Glomerular endothelial cell (primary cell): ENCODE measurements at places on chromosomes 11 and 22. TPM values are rescaled to one million over a fixed set of nuclear protein-coding genes. Genes with fewer than 3 reads are reported as not detected.

DNA sequence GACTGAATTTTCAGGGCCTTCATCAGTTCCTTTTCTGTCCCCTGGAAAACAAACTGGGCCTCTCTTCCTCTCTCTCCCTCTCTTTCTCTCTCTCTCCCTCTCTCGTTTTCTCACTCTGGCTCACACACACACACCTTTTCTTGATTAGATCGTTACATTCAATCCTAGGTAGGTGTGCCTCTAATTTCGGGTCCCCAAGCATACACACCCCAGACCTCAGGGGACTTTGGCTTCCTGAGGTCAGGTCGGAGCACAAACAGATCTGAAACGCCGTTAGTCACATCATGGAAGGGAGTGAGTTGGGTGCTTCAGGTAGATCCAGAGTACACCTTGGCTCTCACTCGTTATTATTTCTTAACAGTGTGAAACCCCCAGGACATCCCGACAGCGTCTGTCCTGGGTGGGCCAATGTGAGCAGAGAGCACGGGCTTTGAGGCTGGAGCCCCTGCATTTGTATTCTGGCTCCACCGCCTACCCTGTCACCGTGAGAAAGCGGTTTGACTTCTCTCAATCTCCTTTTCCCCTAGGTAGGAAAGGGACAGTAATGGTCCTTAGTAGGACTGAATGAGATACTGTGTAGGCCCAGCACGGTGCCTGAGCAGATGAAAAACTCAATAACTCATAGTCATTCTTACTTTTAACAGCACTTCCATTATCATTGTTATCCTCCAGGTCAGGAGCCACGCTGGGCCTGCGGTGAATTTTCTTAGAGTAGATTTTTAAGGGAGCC is 37.3 kb upstream of the POU2AF1 start:
- no peak for DNase-seq

GRCh38 chr22:24305260-24305692 is 34.6 kb downstream of the SPECC1L start:
- no peak for DNase-seq

DNA sequence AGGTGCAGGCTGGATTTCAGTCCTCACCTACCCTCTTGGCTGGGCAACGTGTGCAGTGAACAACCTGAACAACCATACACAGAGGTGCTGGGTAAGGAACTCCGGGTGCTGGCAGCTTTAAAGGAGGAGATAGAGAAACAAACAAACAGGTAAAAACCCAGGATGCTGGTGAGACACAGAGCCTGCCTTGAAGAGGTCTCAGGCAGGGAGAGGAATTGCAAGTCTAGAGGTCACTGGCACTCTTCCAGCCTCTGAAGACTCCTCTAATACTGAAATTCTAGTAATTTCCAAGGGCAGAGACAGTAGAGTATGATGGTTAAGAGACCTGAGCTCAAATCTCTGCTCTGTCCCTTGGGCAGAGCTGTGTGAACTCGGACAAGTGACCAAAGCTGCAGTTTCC is 192.5 kb downstream of the CEP164 start:
- no peak for DNase-seq

DNA sequence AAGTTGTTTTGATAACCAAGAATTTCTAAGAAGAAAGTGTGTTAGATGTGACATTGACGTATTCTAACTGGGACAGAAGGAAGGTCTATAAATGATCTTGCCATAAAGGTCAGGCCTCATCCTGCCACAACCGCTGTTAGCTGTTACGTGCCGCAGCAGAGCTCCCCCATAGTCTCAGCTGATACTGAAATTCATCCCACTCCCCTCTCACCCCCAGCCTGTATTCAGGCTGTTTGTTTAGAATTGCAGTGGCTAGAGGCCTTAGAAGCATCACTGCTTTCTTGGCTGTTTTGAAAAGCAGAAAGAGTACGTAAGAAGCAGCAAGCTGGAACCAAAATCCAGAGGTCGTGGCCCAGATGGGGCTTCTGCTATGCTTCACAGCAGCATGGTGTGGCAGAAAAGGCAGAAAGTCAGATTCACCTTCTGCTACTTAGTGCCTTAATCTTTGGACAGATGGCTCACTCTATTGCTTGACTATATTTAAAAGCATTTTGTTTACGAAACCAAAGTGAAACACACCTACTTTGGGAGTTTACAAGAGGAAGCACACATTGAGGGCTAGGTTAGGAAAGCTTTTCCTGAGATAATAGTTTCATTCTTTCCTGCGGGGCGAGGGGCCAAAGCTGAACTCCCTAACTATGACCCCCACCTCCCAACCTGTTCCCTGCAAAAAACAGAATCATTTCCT is 950 bp upstream of the LAYN start:
- no peak for DNase-seq

DNA sequence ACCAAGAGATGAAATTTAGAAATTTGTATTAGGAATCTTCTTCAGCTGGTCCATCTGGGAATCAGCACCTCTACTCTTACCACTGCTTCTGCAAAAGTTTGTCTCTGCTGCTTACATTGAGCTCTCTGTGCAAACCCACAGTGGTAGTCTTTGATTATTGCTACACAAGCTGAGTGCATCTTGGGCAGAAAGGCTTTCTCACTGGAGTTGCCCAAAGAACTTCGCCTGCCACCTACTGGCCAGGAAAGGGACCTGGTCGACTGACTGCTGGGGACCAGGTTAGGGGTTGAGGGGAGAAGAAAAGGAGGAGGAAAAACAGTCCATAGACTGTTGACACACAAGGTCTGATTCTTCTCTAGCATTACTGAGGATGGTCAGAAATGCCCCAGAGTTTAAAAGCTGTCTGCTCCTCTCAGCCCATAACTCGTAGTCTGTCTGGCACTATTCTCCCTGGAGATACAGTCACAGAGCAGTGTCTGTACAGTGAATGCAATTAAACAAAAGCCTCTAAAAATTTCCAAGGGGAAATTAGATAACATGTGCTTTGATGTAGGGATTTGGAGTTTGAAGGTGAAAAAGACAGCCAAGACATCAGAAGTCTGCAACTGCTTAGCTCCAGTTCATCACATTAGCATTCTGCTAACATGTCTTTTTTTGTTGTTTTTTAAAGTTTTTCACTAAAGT is 215.0 kb upstream of the CTSC start:
- DNase-seq: no peak

TRIM29 gene
- not detected in 2 replicates for total RNA-seq

DNA sequence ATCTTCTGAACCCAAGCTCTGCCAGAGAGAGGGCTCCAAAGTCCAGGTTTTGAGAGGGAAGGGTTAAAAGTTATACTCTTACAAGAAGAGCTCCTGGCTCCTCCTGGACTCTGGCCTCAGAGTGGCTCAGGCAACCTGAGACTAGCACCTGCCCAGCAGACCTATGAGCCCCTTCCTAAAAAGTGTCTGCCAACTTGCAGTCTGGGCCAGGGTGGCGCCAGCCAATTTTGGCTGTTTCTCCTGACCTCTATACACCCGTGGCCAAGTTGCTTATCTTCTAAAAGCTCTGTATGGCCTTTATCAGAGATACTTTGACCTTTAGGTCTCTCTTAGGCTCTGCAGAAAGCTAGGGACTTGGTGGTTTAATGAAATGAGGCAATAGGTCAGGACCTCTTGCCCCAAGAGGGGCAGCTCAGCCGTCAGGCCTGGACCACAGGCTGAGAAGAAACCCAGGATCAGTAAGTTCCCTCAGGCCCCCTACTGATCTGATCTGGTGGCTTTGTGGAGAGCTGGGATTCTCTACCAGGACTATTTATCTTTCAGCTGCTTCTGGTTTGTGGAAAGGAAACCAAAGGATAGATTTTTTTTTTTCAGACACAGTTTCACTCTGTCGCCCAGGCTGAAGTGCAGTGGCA is 10.3 kb upstream of the UCP3 start:
- no peak for DNase-seq

GRCh38 chr11:1807264-1807995 is 27.4 kb upstream of the SYT8 start:
- DNase-seq: no peak

PPFIBP2 gene
- total RNA-seq: 2.4 TPM in 1 of 2 replicates, not detected in the other

DNA sequence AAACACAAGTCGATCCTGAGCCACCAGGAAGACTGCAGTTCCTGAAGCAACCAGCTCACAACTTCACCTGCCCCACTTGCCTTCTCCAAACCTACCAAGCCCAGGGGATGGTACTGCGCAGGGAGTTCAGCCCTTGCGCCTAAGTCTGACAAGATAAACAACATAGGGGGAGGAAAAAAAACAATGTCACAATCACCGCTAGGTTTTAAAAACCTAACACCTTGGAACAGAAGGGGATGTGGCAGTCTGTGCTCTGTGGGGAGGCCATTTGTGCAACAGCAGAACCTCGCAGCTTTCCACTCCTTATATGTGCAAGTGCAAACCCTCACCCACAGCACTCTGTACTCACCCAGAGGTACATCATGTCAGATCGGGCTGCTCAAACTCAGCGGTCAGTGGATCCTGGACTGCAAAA is 134.2 kb downstream of the RBFOX2 start:
- DNase-seq: no peak

PIH1D2 gene
- 0.41 and 1.5 TPM in 2 replicates for total RNA-seq

- no peak for DNase-seq
Observed at GRCh38 chr11:92886243-92886905, 83.1 kb upstream of the MTNR1B start.

GRCh38 chr11:57323167-57323854 is 1.4 kb downstream of the TNKS1BP1 start:
- DNase-seq: no peak

DNA sequence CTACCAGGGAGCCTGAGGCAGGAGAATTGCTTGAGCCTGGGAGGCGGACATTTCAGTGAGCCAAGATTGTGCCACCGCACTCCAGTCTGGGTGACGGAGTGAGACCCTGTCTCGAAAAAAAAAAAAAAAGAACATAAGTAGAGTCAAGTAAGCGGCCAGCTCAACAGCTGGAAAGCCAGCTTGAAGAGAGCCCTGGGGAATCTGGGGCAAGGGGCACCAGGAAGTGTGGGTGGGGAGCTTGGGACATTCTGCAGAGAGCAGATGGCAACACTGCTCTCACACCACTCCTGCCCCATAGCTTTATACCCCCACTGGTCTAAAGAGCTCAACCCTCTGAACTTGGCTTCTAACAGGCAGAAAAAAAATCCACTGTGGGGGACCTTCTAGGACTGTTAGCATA is 505.6 kb downstream of the BUD13 start:
- no peak for DNase-seq

DNA sequence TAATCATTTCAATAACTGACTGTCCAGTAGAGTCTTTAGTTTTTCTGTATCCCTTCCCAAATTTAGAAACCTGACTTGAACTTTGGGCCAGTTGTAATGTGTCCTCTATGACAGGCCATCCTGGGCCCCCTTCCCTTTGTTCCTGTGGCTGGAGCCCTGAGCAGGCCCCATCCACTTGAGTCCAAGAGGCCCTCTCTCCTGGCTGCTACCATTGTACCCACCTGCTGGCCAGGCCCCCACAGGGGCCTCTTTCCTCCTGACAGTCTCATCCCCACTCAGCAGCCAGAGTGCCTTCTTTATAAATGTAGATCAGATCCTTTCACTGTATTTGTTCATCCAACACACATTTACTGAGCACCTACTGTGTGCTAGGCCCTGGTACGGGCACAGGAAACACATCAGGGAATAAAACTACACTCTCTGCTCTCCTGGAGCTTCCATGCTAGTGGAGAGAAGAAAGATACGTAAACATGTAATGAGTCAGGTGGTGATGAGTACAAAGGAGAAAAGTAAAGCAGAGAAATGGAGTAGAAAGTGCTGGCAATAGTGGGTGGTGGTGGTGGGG is 2.7 kb upstream of the LRP5 start:
- no peak for DNase-seq

DNA sequence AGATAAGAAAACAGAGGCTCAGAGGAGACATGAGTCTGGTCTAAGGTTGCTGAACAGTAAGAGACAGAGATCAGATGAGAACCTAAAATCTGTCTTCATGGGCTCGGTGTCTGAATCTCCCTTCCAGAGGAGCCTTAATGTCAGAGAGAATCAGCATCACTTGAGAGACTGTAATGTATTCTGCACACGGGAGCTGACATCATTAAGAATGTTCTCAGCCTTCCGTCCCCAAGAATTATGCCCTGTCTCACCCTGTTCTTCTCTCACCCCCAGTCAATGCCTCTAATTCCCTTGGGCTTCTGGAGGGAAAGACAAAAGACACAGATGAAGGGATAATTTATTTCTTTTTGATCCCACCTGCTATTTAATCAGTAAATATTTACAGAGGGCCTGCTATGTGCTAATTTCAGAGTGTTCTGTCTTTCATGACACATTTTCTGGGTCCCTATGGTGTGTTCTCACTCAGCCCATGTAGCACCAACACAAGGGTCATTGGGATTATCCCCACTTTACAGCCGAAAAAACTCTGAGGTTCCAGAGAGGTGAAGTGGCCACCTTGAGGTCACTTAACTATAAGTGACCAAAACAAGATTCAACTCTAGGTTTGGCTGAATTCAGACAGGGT is 61.8 kb downstream of the CD82 start:
- no peak for DNase-seq

PDGFD gene
- 21.4 and 31.1 TPM in 2 replicates for total RNA-seq

DNA sequence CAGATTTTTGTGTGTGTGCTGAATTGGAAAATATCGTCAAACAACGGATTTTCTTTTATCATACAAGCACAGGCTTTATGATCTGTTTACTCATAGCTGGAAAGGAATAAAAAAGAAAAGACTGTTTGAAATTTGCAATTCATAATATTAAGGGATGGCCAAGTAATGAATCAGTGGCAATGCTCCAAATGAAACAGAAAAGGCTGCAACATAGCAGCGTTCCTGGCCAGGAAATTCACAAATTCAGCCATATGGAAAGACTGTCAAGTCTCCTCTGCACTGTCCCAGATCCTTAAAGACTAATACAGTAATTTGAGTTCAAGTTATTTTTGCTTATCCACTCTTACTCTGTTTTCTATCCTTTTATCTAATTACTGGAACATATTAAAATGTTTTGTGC is 98.2 kb downstream of the MSANTD4 start:
- no peak for DNase-seq

GRCh38 chr22:42648368-42649245 is 585 bp downstream of the CYB5R3 start:
- DNase-seq: no peak

GRCh38 chr22:25119609-25120008 is 80.0 kb upstream of the CRYBB3 start:
- no peak for DNase-seq

GRCh38 chr22:32473388-32473952 is 1.1 kb upstream of the FBXO7 start:
- DNase-seq: peak; percentile 42

DNA sequence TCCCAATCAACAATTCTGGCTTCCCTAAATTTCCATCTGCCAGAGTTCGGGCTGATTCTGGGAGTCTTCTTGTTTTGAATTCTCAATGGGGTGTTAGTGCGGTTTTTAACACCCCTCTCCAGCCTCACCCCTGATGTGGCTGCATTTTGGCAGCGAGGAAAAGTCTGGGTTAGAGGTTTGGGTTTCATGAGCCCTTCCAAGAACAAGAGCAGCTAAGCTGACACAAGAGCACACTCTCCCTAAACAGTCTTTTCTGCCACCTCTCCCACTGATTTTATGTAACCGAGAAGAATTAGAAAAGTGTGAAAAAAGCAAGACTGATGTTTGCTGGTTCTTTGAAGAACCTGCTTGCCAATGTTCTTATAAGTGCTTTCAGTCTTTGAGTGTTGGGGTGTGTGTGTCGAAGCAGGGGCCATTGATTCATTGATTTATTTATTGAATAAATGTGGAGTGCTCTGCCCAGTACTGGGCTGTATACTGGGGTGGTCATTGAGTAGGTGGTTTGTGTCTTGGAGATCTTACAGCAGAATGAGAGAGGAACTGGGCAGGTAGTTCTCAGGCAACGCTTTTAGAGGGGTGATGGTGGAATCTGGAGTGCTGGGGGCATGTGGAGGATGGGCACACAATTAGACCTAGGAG is 101.5 kb downstream of the TRAF6 start:
- DNase-seq: no peak

RGL4 gene
- total RNA-seq: not detected in 2 replicates
